ENCODE measurements at places on chromosomes 5 and 9.

GRCh38 chr9:130860458-130861316 is 25.6 kb downstream of the ABL1 start:
- DNase-seq = peak; percentile 90

GRCh38 chr5:127313847-127314473 is 23.4 kb downstream of the MEGF10 start:
- DNase-seq = peak; percentile 81

GRCh38 chr9:31674264-31674663 is 710.2 kb upstream of the ACO1 start:
- DNase-seq = no peak

- peak; percentile 21 for DNase-seq
Measured at GRCh38 chr5:116370886-116371285, 203.7 kb downstream of the SEMA6A start.

- no peak for DNase-seq
Measured at GRCh38 chr9:38316166-38316780, 76.2 kb upstream of the ALDH1B1 start.

DNA sequence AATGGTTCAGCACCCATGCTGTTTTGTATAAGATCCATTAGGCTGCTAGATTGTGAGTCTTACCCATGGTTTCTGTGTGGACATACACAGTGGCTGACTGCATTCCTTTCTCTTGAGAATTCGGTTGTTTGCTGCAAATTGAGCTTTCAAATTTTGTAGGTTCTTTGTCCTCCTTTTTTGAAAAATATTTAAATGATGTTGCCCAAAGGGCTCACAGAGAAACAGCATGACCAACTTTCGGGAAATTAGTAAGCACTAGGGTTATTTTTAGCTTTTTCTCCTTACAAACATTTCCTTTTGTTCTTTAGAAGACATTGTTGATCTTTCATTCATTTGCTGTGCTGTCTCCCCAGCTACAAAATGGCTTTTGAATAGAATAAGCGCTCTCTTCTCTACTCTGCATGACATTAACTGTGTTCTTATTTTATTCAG is 79.4 kb downstream of the NLN start:
- peak; percentile 71 for DNase-seq

GRCh38 chr9:135152614-135153334 is 65.3 kb downstream of the OLFM1 start:
- no peak for DNase-seq

GRCh38 chr5:73417303-73418034 is 31.1 kb downstream of the FOXD1 start:
- no peak for DNase-seq

- peak; percentile 48 for DNase-seq
Measured at GRCh38 chr5:140633021-140633471, at the start of gene CD14. Gene CD14, minus strand, starts transcription at chr5:140633175. Its CDS starts 104 bp downstream, at chr5:140633071.

DNA sequence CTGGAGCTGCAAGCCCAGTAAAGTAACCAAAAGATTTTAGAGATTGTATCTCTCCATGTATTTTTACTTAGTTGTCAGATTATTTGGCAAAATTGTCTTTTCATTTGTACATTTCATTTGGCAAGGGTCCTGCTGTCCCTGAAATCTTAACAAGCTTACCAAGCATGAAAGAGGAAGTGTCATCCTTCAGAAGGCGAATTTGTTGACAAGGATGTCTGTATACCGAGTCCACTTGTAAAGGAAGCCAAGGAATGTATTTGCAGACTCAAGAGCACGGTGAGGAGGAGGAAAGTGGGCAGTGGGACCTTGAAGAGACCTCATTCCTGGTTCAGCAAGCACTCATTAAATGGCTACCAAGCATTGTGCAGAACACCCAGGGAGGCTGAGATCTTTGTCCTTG is 7.5 kb upstream of the OTULINL start:
- DNase-seq = no peak

GRCh38 chr9:129608561-129609481 is 12.1 kb downstream of the C9orf50 start:
- DNase-seq = no peak

DNA sequence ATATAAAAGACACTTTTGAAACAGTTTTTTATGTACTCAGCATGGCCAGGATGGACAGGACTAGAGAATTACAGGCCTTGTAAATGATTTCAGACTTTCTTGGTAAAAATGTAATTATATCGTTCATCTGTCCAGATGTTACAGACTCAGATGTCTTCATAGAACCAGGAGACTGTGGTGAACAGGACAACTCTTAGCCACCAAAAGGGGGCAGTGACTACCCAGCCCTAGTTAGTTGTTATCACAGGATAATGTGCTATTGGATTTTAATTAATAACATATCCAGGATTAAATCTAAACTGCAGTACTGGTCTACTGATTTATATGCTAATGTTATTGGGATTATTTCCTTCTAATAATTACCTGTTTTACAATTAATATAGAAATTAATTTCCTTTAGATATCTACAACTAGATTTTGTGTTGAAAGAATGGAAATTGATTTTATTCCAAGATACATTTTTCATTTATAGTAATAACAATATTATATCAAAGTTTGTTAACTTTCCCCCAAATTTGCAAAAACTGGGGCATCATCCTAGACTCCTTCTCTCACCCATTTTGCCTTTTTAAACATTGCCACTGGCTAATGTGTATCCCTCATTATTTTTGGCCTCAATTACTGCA is 99.4 kb downstream of the MTREX start:
- DNase-seq = peak; percentile 74

DNA sequence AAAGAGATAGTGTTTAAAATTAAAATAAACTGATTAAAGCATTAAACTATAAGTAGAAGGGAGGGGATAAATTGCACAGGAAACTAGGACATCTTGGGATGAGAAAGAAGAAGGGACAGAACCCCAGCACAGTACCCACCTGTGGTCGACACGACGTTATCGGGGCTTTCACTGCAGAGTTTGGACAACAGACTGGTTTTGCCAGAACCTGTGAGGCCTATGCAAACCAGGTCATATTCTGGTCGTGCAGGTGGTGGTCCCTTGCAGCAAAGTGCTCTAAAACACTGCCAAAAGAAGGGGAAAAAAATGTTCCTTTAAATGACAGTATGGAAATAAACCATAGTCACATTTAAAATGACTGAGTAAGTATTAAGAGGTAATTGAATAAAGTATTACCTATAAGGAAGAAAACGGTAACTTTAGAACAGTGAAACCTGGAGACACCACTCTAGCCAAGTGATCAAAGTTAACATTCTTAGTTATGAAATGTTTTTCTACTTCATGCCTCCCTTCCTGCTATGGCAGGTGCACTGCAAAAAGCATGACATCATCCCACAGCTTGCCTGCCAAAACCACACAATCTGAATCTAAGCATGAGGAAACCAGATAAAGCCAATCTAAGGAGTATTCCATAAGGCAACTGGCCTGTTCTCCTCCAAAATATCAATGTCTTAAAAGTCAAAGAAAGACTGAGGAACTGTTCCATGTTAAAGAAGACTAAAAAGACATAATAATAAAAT is 138.6 kb downstream of the ARL15 start:
- no peak for DNase-seq

- DNase-seq = no peak
Measured at GRCh38 chr5:54917323-54917722, 68.1 kb downstream of the ESM1 start.

DNA sequence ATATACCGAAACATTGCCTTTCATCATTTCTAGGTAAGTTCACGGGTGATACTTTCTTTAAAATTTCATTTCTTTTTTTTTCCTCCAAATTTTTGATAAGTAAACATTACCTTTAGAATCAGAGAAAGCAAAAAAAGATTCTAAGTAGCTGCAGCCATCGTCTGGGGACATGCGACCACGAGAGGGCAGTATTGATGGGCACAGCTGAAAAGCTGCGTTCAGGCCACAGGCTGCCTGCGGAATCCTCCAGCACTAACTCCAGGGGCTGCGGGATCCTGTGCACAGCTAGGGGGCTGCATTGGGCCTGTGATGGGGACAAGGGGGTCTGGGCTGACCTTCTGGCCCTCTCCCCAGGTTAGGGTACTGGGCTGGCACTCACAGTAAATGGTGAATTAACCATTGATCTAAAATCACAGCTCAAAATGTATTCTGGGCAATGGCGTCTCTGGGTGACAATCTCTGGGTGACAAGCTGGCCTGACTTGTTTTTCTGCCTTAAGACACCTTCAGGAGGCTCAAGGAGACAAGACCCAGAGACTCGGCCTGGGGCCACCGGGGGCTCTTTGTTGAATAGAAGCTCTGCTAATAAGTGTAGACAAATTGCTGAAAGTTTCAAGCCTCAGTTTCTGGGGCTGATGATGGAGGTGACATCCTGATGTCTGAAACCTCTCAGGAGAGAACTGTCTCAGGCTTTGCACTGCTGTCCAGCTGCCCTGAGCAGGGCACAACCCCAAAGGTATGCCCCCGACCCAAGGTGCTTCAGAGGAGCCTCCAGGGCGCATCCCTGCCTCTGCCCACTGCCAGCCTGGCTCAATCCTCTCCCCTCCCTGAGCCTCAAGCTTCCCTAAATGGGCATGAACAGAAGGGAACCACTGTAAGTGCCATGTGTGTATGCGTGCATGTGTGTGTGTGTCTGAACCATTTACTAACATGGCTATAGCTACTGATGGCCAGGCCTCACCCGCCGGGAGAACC is 44.3 kb upstream of the SARDH start:
- DNase-seq = peak; percentile 90

DNA sequence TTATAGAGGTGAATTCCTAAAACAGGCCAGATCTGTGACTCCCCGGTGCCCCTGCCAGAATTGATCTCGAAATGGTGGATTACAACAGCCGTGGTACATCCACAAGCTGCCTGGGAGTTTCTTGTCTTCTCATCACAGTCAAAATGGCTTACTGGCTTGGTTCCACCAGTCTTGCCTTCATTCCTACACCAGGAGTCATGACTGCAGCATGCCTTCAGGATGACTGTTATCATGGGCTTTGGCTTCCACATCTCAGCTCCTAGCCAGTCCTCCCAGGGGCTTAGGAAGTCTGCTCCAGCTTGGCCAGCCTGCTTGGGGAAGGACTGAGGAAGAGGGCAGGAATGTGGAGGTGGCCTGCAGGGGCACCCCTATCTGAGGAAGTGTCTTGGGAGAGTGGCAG is 132.9 kb upstream of the NR3C1 start:
- DNase-seq = peak; percentile 91

DNA sequence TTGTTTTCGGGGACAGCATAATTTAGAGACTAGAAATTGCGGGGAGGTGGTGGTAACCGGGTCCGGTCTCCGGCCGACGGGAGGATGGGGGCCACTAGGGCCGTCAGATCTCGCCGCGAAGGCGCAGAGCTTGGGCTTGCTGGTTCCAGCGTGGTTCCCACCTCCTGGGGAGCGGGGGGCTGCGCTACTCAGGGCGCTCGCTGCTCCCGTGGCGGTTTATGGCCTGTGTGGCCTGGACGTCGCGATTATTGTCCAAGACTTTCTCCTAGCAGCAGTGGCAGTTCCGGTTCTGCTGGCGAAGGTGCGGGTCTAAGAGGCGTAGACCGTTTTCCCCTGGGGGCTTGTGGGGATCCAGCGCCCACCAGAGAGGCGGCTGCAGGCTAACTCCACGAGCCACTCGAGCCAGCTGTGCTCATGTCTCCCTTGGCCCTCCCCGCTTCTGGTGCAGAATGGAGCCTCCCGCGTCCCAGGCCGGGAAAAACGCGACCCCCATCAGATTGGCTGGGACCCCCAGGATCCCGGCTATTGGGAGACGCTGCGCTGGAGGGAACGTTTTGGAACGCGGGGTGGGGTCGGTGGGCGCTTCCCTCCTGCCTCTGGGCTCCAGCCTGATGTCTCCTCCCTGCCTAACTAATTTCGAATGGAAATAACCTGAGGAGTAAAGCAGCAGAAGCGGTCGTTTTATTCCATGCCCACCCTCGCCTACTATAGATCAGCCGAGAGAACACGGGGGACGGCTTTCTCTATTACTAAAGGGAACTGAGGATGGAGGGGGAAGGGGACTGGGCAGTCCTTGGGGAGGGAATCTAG is 87.1 kb downstream of the ENTREP1 start:
- no peak for DNase-seq

DNA sequence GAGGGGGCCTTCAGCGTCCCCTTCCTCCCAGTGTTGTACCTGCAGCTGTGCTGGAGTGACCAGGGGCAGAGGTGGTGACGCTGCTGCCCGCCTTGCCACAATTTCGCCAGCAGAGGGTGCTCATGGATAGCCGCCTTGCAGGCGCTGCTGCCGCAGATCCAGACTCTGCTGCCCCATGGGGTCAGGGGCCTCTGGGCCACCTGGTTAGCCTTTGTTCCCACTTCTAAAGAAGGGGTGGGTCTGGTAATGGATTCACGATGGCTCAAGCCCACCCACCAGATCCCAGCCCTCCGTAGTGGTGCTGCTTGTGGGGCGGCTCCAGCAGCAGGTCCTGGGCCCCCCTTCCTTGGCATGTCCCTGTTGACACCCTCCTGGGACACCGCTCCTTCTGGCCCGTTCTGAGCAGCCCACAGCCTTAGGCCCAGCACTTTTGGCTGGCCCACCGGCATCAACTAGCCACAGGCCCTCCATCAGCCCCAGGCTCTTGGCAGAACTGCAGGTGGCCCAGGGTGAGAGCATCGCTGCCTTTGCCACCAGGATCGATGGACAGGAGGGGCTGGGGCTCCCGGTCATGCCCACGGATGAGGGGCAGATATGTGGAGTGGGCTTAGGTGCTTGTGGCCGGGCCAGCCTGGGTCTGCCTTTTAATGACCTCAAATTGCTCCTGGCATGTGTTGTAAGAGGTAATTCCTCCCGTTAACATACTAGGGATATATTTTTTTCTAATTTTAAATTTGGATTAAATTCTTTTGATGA is 57.2 kb downstream of the COL5A1 start:
- peak; percentile 70 for DNase-seq

GRCh38 chr5:64210866-64211265 is 45.2 kb downstream of the RNF180 start:
- DNase-seq = peak; percentile 70

- DNase-seq = no peak
Measured at GRCh38 chr9:120922404-120923195, 4.0 kb downstream of the TRAF1 start.

- no peak for DNase-seq
Measured at GRCh38 chr9:99850736-99851499, 29.2 kb downstream of the NR4A3 start.

GRCh38 chr9:967436-967835 is 9.0 kb upstream of the DMRT3 start:
- DNase-seq = no peak

DNA sequence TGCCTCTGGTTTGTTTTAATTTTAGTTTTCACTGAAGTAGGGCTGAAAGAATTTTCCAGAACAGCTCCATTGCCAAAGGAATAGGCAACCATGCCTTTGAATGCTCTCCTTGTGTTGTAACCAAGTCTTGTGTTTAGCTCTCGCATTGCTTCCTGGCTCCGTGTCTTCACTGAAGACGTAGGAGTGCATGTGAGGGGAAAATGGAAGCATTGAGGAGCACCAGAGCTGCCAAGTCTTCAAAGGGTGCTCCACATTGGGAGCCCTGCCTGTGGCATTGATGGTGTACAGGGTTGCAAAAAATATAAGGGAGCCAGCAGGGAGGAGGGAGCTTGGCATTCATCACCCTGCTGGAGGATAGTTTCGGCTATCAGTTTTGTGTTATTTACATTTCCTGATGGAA is 86.6 kb downstream of the NTRK2 start:
- no peak for DNase-seq

- DNase-seq = no peak
Measured at GRCh38 chr5:57987552-57987951, 472.3 kb downstream of the PLK2 start.

Measured in GM03348 (cell line).